ENCODE measurements at places on chromosomes 12 and 14. TPM values are rescaled to one million over a fixed set of nuclear protein-coding genes. Genes with fewer than 3 reads are reported as not detected.

DNA sequence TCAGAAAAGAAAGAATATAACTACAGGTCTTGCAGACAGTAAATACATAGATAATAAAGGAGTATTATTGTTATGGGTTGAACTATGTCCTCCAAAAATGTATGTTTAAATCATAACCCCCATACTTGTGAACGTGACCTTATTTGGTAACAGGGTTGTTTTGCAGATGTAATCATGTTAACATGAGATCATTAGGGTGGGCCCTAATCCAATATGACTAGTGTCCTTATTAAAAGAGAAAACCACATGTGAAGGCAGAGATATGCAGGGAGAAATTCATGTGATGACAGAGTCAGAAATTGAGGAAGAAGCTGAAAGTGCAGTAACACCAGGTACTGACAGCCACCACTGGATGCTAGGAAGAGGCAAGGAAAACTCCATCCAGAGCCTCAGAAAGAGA, 29.0 kb downstream of the MAGOHB start:
- no peak for DNase-seq

DNA sequence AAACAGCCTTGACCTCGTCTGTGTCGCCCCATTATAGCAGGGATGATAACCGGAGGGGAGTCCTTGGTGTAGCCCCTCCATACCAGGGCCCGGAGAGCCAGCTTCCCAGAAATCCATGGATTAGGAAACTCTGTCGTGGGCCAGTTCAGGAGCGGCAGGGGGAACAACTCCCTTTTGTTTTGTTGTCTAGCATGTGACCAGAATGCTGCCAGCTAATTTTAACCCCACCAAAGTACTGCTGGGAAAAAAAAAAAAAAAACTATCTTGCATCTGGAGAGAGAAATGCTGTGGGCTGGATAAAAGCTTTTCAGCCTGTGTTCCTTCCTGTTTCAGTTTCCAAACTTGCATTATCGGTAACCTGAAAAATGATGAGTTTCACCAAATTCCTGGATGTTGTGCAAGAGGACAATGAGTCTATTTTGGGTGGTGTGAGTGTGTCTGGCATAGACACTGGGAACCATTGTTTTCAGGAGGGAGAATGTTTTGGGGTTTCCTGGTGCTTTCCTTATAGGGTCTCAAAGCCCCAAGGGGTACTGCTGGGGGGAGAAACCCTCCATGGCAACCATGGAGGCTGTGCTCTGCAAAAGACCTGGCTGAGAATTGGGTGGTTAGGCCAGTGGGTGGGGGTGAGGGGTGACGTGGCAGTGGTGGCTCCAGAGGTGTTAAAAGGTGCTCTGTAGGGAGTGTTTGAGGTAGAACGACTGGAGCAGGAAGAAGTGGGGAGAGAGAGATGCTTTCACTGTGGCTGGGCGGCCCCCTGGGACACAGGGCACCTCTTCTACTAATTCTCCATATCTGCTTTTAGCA, 14.9 kb upstream of the IRF2BPL start:
- DNase-seq, result no peak

- no peak for DNase-seq
These were observed 523 bp downstream of the SLC6A13 start for GRCh38 chr12:262113-262512.

Gene BRI3BP
- total RNA-seq, result 11.6 TPM

- DNase-seq, result no peak
These were observed 50.2 kb upstream of the ELK3 start for GRCh38 chr12:96143827-96144565.

- DNase-seq, result no peak
These were observed 282.7 kb downstream of the CACNA1C start for GRCh38 chr12:2335513-2335912.

- DNase-seq, result no peak
These were observed 130.7 kb downstream of the SLC38A6 start for GRCh38 chr14:61111731-61112130.

Gene MRPL52
- total RNA-seq, result 25.8 TPM

DNA sequence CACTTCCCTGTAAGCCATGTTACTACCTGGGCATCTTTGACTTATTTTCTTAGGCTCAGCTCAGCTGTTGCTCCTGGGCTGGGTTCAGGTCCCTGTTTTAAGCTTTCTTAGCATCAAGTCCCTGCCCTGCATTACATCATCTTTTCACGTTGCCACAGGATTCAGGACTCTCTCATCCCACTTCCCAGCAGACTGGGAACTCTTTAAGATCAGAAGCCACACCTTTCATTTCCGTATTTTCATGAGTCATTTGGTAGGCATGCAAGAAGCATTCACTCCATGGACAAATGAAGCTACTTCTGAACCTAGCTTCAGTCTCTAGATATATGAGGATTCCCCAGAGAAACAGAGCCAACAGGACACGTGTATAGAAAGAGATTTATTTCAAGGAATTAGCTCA, 726.8 kb downstream of the VRK1 start:
- no peak for DNase-seq

Gene TAS2R8
- 1.5 TPM for total RNA-seq

DNA sequence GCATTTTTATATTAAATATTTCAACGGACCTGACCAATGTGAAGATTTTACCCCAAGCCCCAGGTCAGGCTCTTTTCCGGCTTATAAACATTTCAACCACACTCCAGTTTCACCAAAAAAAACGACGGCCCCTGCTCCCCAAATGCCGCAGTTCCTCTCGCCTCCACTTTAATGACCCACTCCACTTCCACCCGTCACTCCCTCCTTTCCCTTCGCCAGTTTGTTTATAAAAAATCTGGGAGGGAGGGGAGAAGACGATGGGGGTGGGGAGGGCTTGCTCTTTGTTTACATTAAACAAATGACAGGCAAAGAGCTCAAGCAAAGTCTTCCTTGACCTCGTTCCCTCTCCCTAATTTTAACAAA, 5.4 kb downstream of the SIX6 start:
- no peak for DNase-seq

- peak; percentile 1 for DNase-seq
These were observed 749 bp downstream of the AKAP3 start for GRCh38 chr12:4648104-4648500.

Gene KRT82
- not detected for total RNA-seq

GRCh38 chr12:107983756-107984472, 145.2 kb upstream of the WSCD2 start:
- peak; percentile 15 for DNase-seq

GRCh38 chr12:6177642-6178358, 22.4 kb upstream of the CD9 start:
- DNase-seq, result no peak
